HAP-1 (cell line): ENCODE measurements at places on chromosomes 2 and 18.

DNA sequence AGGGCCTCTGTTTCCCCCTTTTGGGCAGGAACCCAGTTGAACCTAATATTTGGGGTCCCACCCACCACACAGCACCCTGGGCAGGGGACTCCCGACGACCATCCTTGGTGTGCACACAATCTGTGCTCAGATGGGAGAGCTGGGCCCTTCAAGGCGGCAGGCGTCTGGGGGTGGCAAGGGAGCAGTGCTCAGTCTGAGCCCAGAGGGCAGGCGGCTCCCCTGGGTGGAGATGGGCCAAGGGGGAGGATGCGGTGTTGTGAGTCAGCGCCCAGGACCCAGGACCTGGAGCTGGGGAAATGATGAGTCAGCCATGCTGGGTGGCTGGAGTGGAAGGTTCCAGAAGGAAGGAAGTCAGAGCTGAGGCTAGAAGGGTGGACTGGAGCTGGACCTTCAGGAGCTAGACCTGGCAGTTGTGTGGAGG is 3.8 kb downstream of the PROM2 start:
- no peak for DNase-seq

DNA sequence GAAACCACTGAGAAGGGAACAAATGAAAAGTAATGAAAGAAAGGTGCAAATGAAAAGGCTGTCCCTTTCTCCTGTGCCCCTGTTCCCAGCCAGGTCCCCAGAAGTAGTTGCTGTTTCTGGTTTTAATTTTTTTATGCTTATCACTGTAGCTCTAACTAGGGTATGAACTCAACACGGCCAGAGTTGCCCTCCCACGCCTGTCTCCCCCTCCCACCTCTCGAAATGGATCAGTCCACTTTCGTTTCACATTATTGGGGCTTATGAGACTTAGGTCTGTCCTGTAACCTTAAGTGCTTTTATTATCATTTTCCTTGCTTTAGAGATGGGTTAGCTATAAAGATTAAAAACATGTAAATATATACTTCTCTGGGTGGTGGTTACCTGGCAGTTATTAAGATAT is 8.6 kb downstream of the RBFA start:
- no peak for DNase-seq

DNA sequence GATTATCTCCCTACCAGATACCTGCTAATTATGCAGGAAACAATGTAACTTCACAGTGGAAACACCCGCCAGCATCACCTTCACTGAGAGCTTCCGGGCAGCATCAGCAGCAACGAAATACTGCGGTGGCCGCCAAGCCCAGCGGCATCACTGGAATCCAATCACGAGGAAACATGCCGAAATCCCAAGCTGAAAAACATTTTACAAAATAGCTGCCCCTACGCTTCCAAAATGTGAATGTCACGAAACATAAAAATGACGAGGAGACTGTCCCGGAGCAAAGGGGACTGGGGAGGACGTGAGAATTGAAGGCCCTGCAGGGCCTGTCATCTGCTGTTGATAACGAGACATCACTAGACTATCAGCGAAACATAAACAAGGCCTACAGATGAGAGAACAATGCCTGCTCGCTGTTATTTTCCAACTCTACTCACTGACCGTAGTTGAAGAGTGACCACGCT is 82.6 kb downstream of the HDAC4 start:
- no peak for DNase-seq

DNA sequence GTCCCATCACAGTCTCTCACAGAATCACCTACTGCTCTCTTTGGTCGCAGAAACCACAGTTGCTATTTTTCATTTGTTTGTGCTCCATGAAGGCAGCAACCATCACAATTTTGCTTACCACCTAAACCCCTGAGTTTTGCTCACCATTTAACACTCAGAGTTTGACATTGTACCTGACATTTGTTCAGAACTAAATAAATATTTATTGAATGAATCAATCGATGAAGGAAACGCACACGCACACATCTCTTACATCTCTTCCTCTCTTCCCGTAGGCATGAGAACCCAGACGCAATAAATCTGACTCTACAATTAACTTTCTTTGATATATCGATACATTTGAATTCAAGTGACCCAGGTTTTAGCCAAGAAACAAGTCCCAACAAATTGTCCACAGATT is 105.5 kb upstream of the RNF152 start:
- no peak for DNase-seq

DNA sequence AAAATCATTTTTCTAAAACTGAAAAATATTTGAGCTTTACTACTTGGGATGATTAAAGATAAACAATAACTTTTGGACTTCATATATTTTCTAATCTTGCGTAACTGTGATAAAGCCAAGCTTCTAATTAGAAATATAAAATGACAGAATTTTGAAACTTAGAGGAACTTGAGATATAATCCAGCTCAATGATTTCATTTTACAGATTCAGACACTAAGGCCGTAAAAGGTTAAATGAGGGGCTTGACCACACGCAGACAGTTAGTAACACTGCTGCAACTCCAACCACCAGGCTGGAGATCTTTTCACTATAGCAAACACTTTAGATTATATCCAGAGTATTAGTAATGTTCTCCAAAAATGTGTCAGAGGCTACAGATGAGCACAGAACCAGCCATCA is 445.5 kb downstream of the ZEB2 start:
- DNase-seq, result no peak
